Renal cortex interstitium (tissue), 15 donors: ENCODE measurements at places on chromosomes 7 and 10.

- DNase-seq, result no peak
These were observed 210.9 kb upstream of the C7orf33 start for GRCh38 chr7:148379677-148380076.

DNA sequence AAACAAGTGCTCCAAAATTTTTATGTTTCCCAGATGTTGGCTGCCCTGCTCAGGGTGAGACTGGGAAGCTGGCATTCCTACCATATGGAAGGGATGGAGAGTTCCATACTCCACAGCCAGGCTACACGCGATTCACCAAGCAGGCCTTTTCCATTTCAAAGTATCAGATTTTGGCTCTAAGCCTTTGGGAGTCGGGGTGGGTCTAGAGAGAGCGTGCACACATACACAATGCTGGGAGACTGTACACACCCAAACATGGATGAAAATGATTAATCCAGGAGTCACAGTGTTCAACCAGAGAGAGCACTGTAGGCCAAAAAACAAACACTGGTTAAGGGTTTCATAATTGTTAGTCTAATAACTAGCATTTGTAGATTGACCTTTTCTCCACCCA, 295.0 kb downstream of the BICC1 start:
- no peak for DNase-seq

DNA sequence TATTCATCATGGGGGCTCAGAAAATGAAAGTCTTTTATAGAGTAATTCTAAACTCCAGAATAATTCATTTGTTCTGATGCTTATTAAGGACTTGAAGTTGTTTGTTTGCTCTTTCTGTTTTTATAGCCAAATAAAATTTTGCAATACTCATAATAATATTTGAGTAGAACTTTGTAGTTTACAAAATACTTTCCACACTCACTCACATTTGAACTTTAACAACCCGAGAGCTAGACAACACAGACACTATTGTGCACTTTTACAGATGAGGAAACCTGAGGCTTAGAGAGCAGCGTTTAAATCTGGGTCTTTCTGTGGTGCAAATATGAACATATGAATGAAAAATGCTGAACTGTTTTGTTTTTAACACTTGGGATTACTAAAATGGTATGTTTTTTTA, 126.8 kb downstream of the KAT6B start:
- DNase-seq, result no peak

GRCh38 chr10:74383642-74384041, 232.6 kb downstream of the ADK start:
- DNase-seq, result no peak

DNA sequence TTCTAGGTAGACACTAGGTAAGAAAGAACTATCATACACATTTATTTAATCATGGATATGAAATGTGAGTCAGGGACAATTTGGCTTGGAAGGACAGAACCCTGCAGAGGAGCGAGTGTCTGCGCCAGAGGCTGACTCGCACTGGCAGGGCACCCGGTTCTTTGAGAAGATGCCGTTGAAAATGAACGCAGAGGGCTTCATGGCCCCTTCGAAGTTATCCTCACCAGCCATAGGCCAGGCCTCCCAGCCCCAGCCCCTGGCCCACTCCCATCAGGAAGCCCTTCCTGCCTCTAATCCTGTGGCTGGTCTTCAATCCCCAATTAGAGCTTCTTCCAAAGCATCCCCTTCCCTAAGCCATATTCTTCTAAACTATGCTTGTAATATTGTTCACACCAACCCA, 239.8 kb downstream of the TCERG1L start:
- no peak for DNase-seq

DNA sequence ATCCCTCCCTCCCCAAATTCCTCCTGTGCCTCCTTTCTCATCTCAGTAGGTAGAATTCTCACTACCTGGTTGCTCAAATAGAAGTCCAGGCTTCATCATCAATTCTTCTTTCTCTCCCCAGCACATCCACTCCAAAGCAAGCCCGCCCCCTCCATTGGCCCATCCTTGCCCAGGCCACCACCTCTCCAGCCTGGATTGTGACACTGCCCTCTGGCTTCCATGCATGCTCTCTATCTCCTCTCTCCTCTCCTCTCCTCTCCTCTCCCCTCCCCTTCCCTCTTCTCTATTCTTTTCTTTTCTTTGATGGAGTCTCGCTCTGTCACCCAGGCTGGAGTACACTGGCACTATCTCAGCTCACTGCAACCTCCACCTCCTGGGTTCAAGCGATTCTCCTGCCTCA, 144.9 kb downstream of the UBE2H start:
- DNase-seq, result no peak

GRCh38 chr10:86969421-86970041, 1.2 kb downstream of the ADIRF start:
- DNase-seq, result no peak

GRCh38 chr10:131312478-131312836, 936 bp upstream of the TCERG1L start:
- peak; percentile 58 for DNase-seq
